Activated T-cell treated with anti-CD3 and anti-CD28 coated beads, Interleukin-2, amount 50 U/mL, for 1 hour (primary cell): ENCODE measurements at places on chromosomes 12 and 14.

DNA sequence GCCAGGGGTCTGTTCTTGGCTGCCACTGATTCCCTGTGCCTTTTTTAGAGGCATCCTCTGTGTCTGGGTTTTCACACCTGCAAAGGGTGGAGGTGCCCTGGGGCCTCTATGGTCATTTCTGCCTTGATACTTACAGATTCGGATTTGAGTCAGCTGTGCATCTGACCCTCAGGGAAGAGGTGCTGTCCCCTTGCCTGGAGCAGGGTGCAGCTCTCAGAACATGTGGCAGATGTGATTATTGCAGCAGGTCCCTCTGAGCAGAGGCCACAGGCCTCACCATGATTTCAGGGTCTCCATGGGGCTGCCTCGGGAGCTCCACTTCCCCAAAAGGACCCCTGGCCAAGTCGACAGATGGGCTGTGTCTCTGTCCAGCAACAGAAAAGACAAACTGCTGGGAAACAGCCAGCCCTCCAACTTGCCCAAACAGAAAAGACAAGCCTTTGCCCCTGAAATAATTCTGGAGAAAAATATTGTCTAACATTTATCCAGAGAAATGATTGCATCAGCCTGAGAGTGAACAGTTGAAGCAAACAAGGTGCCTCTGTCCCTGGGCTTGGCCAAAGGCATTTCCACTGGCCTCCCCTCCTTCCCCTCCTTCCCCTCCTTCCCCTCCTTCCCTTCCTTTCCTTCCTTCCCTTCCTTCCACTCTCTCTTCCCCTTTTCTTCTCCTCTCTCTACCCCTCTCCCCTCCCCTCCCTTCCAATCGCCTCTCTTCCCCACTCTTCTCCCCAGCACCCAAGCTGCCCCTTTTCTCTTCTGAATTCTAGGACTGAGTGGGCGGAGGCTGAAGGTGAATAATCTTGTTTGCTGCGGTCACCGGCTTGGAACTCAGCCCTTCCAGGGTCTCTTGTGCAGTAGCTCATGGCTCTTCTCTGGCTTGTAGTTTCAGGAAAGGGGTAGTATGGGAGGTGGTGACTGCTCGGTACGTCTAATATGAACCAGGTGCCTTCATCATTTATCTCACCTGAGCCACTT lies 676 bp downstream of the SERPINA3 start:
- no peak for DNase-seq

DNA sequence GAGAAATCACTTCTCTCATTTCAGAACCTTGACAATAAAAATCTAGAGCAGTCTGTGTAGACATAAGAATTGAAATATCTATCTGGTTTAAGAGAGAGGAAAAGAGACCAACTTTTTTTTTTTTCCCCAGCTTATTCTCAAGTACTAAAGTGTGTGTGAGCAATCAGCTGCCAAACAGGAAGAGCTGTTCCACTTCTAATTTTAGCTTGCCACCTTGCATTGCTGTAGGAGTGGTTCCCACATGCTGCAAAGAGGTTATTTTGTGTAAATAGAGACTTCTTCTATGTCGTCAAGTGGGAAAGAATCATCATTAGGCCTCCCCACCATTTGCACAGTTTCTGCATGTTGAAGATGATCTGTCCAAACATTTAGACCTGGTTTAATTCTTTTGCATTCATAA lies 142.6 kb downstream of the NPAS3 start:
- no peak for DNase-seq

DNA sequence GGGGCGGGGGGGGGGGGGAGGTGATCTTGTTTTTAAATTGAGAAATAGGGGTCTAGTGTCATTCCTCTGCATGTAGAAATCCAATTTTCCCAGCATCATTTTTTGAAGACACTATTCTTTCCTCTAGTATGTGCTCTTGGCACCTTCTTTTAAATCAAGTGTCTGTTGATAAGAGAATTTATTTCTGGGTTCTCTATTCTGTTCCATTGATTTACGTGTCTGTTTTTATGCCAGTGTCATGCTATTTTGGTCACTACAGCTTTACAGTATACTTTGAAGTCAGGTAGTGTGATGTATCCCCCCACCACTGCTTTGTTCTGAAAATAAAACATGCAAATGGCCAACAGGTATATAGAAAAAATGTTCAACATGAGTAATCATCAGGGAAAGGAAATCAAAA lies 252.7 kb downstream of the MED13L start:
- DNase-seq, result no peak

- DNase-seq, result peak; percentile 21
These were observed 949 bp downstream of the PLBD2 start for GRCh38 chr12:113359133-113359938.

DNA sequence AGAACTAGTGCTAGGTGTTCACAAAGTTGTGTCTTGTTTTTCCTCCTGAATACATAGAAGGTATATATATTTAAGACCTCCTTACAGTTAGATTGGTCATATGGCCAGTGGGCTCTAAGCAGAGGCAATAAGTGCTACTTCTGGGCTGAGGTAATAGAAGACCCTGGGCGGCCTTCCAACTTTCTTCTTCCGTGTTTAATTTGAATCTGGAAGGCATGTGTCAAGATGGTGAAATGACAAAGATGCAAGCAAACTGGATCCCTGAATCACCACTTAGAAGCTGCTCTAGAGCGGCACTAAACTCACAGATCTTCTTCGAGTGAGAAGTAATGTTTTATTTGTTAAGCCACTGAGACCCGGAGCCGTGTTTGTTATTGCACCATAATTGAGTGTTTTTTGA lies 201.0 kb upstream of the GZMB start:
- DNase-seq, result no peak

GRCh38 chr14:66115740-66116502 lies 370.2 kb upstream of the CCDC196 start:
- no peak for DNase-seq

DNA sequence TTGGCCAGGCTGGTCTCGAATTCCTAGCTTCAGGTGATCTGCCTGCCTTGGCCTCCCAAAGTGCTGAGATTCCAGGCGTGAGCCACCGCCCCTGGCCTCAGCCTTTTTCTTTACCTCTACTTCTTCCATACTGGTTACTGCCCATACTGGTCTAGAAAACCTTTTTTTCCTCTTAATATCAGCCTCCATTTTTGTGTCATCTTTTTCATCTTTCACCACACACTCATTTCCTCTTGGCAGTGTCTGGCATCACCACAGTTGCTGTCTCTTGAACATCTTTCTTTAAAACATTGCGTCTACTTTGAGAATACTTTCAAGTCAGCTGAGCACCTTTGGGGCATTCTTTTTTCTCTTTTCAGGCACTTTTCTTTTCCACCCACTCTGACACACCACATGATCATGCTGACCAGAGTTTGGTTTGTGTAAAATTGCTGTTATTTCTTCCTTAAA lies 32.7 kb downstream of the DDX47 start:
- no peak for DNase-seq

- DNase-seq, result peak; percentile 86
These were observed 4.2 kb upstream of the AJUBA start for GRCh38 chr14:22986508-22987054.

DNA sequence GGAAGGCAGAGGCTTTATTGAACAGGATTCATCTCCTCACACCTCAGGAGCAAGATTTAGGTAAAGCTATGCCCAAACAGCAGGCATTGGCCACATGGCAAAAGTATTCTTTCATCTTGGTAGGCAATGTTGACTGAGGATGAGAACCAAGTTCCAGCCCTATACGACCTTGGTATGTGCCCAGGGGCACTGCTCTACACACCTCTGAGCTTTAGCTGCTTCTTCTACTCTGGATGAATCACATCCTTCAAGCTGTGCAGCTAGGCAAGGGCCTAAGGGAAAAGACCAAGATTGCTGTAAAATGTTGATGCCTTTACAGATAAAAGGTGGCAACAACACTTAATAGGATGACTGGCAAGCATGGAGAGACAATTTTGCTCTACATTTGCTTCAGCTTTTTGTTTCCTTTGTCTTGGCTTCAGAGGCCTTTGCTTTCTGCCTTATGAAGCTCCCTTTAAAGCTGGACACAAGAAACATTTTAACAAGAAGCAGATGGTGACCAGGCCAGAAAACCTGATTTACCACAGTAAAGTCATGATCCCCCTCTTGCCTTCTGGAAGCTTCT lies 183.3 kb upstream of the KITLG start:
- DNase-seq, result no peak
